ENCODE measurements at places on chromosomes 2 and 18.

DNA sequence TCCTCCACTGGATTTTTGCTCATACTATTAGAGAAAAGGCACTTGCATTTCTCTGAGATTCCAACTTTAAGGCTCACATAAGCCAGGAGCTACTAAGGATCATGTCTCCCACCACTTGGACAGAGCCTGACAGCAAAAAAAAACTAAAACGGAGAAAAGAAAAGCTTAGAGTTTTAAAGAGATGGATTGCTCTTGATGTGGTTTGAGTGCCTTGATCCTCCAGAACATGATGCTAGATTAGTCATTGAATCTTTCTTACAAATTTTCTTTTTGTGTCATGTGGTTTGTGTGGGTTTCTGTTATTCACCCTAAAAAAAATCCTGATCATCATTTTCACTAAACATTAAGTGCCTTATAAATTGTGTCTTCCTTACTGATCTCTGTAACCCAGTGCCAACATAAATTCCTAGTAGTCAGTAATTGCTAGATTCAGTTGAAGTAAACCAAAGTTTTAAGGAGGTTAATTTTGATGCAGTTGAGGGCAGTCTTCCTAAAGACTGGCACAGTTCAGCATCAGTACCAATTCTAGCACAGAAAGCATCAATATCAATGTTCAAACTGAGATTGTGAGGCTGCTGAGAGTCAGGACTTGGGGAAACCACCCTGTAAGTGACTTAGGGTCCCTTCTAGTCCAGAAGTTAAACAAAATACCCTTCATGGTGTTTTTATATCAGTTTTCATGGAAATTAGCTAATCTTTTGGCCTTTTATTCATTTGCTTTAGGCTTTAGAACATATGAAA is 206.3 kb downstream of the RAD51AP2 start:
- no peak for DNase-seq

GRCh38 chr18:3498698-3499471 is 48.9 kb downstream of the TGIF1 start:
- peak; percentile 83 for DNase-seq

DNA sequence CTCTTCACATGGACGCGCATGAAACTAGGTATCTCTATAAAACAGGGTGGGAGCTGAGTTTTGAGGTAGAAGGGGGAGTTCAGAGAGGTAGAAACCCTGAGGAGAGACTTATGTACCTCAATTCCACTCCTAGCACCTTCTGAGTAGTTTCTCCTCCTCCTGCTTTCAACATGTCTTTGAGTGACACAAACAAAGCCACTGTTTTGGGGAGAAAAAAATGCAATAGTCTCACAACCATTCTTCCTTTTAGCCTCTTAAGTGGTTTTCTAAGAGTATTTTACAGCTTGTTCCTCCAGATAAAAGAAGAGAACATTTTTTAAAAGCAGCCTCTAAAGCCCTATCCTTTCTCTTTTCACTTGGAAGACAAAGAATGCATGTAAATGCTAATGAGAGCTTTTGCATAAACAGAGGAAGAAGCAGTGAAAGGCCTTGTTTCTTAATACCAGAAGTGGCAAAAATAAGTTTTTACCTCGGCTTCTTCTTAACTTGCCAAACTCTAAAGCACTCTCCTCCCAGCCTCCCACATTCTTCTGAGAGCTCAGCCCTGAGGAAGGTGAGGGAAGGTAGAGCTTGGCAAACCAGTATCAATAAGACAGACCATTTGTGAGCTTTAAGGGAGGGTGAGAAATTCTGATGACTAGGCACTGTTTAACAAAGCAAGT is 1304.4 kb upstream of the ACVR2A start:
- DNase-seq, result no peak

GRCh38 chr2:15263976-15264685 is 297.0 kb downstream of the NBAS start:
- no peak for DNase-seq

DNA sequence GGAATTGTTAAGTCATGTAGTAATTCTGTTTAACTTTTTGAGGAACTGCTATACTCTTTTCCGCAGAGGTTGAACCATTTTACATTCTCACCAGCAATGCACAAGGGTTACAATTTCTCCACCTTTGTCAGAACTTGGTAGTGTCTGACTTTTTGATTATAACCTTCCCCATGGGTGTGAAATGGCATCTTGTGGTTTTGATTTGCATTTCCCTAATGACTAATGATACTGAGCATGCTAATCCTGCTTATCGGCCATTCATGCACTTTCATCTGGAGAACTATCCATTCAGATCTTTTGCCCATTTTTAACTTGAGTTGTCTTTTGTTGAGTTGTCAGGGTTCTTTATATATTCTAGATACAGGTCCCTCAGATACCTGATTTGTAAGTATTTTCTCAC is 47.2 kb downstream of the CYB5A start:
- DNase-seq, result no peak

- no peak for DNase-seq
Observed at GRCh38 chr2:183166210-183166609, 42.0 kb downstream of the NUP35 start.

Data from stomach (tissue), 19 donors.